Stimulated activated CD4-positive, alpha-beta T cell treated with anti-CD3 and anti-CD28 coated beads, Interleukin-2, amount 100 ng/mL, for 24 hours (primary cell): ENCODE measurements at places on chromosomes 2 and 18.

- DNase-seq, result no peak
Observed at GRCh38 chr2:241741016-241741415, 6.6 kb downstream of the D2HGDH start.

GRCh38 chr2:107615039-107615438, 211.7 kb upstream of the RGPD4 start:
- DNase-seq, result no peak

- DNase-seq, result no peak
Observed at GRCh38 chr18:8780227-8780626, 74.9 kb downstream of the MTCL1 start.

GRCh38 chr2:47207614-47208013, 52.5 kb upstream of the STPG4 start:
- DNase-seq, result no peak

DNA sequence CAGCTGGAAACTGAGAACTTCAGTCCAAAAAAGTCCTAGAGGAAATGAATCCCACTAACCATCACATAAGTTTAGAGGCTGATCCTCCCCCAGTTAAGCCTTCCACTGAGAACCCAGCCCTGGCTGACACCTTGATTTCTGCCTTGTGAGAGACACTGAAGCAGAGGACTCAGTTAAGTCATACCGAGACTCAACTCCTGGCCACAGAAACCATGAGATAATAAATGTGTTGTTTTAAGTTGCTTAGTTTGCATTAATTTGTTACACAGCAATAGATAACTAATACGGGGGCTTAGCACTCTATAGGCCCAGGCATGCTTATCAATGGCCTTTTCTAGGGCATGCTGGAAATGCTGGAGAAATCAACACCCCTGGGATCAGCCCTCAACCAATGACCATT, 3.4 kb upstream of the ADD2 start:
- no peak for DNase-seq

DNA sequence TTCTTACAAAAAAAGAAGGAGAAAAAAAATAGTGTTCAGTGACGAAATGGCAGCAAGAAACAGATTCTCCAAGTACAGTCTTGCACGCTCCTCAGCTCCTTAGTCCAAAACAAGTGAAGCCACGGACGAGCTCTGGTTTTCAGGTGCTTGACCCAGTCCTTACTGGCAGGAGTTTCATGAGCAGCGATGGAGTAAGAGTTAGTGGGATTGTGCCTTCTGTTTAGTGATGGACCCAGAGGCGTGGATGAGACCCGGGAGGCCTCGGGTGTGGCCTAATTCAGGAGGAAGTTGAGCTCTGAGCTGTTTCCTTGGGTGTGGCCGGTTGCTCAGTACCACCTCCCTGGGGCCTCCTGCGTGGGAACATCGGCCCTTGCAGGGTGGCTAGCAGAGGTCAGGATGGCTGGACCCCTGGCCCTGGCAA, 52.0 kb downstream of the KIF5C start:
- DNase-seq, result peak; percentile 30
